Effector CD4-positive, alpha-beta T cell (primary cell): ENCODE measurements at places on chromosomes 16 and 17.

DNA sequence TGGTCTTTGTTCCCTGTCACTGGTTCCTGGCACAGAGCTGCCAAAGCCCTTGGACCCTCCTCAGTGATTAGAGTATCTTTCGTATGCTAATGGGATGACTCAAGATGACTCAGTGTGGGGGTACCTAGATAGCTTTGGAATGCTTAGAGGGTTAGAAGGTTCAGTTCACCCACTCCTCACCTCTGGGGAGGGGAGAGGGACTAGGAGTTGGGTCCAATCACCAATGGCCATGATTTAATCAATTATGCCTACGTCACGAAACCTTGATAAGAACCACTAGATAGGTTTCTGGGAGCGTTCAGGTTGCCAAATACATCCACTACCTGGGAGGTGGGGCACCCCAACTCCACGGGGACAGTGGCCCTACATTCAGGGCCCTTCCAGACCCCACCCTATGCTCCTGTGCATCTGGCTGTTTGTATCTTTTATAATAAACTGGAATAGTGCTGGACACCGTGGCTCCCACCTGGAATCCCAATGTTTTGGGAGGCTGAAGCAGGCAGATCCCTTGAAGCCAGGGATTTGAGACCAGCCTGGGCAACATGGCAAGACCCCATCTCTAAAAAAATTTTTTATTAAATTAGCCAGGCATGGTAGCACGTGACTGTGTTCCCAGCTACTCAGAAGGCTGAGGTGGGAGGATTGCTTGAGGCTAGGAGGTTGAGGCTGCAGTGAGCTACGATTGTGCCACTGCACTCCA, 29.2 kb upstream of the LITAF start:
- no peak for DNase-seq

GRCh38 chr16:9316615-9317014, 225.2 kb downstream of the HAPSTR1 start:
- no peak for DNase-seq

DNA sequence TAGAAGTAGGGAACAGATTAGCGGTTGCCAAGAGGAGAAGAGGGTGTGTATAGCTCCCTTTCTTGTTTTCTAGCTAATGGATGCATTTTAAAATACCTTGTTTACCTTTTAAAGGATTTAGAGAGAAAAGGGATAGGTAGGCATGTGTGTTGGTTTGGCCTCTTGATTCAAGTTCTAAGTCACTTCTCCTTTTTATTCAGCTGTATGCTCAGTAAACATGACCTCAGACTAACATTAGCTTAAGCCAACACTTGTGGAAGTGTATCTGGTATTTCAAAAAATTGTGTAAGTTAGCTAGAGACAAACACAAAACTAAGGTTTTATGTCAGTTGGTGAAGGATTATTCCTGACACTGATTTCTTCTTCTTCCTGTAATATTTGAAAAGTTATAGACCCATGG, 204.1 kb upstream of the NOG start:
- DNase-seq: no peak

- DNase-seq: no peak
Measured at GRCh38 chr17:64256913-64257807, 5.9 kb downstream of the TEX2 start.

DNA sequence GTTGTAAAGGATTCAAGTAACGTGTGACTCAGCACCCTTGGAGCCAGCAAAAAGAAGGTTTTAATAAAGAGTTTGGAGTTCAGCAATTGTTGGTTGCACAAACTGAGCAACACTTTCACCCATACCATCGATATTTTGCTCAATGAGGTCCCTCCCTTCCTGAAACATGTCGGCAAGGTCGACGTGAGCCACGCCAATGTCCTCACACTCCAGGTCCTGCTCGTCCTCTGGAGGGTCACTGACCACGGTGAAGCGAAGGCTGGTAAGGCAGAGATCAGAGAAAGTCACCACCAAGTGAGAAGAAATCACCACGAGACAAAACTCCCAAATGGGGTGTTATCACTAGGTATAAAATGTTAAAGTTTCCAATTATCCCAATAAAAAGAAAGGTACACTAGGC, 98.3 kb downstream of the RPGRIP1L start:
- DNase-seq: no peak

GRCh38 chr16:23711785-23712184, 1.2 kb downstream of the ERN2 start:
- no peak for DNase-seq

GRCh38 chr16:86982912-86983311, 334.3 kb downstream of the C16orf95 start:
- DNase-seq: no peak

- no peak for DNase-seq
Measured at GRCh38 chr17:41784207-41784744, 2.2 kb downstream of the JUP start.

- no peak for DNase-seq
Measured at GRCh38 chr17:4161192-4161966, 18.4 kb downstream of the CYB5D2 start.

DNA sequence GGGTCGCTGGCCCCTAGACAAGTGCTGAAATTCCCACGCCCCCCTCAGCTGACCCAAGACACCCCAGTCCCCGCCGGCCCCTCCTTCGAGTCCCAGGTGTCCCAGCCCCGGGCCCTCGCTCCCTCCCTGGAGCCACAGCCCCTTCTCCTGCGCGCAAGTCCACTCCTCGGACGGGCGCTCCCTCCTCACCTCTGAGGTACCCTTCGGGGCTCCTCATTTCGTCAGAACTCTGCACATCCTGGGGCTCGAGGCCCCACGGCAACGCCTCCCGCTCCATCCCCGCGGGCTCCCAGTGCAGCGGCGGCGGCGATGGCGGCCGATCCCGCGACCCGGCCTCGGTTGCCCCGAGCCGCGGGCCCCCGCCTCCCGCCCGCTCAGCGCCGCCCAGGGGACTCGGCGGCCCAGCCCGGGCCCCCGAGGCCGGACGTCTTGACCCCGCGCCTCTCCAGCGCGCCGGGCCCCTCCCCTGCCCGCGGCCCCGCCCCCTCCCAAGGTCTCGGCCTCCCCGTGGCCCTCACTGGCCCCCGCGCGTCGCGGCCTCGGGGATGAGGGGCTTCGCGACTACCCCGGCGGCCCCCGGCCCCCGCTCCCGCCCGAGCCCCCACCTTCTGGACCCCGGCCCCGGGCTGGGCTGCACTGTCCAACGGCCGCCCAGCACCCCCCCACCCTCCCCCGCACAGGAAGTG, at the start of gene ZNF768:
Gene ZNF768 (minus strand): TSS at position 430 of the 686 bp plus-strand sequence. CDS start 153 bp downstream, at position 277.
- DNase-seq: no peak

DNA sequence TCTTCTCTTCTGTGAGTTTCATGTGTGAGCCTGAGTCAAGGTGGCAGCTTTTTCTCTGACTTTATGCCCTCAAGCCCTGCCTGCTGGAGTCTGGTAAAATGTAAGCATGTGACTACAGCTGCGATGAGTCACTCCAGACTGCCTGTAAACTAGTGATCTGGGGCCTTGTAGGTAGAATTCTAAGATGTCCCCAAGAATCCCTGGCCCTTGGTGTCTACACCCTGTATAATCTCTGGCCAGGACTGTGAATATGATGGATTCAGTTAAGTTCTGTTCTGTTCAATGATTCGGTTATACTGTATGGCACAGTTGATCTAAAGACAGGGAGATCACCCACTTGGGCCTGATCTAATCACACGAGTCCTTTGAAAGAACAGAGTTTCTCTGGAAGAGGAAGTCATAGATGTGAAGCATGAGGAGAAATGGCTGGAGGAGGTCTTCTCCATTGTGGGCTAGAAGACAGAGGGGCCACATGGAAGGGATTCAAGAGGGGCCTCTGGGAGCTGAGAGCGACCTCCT, 29.8 kb downstream of the PRSS54 start:
- DNase-seq: no peak

GRCh38 chr16:28130099-28131088, 66.9 kb upstream of the GSG1L start:
- no peak for DNase-seq

DNA sequence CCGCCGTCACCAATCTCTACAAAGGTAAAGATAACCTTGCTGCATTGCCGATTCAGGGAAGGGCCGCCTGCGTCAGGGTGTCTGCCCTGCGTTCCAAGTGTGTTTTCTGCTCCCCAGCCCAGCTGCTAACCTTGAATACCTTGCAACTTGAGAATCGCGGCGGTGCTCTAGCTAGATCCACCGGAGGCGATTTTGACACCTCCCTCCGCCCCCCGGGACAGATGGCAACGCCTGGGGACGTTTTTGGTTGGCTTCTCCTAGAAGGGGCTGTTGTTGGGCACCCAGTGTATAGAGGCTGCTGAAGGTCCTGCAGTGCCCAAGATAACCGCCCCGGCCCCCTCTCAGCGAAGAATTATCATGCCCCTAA, 1.5 kb downstream of the HAPSTR1 start:
- peak; percentile 12 for DNase-seq

DNA sequence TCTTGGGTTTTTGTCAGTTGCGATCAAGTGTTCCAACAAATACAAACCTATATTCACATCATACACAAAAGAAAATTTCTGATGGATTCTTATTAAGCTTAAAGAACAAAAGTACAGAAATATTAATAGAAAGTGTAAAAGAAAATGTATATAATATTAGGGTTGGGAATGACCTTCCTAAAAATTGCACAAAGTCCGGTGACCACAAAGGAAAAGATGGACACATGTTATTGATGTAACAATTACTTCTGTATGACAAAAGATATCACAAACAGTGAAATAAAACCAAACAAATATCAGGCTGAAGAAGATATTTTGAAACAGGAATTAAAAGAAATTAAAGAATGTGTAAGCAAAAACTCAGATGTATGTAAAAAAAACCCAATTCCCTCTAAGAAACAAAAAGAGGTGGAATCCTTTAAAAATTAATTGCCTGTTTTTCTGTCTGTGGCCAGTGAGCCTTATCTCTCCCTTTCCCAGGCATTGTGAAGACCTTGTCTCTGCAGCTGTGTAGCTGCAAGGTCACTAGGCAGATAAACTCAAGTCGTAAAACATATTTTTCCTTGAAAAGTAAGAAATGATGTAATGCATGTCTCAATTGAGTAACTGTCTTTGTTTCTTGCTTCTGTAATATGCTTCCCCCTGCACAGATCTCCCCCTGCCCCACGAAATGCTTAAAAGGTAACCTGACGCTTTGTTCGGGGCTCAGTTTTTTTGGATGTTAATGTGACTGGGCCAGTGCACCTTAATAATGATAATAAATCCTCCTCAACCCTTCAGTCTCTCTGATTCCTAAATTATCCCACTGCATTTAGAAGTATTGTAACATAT, 2.8 kb downstream of the ST6GALNAC1 start:
- DNase-seq: no peak
